Activated CD4-positive, alpha-beta T cell treated with anti-CD3 and anti-CD28 coated beads, Interleukin-2, Interleukin-6, amounts not matched to agents 100 ng/mL and 50 ng/mL, durations not matched to agents 16 hours and 8 hours (primary cell): ENCODE measurements at places on chromosomes 5 and 9.

GRCh38 chr5:87277279-87277835 lies 9.7 kb downstream of the RASA1 start:
- DNase-seq: no peak

DNA sequence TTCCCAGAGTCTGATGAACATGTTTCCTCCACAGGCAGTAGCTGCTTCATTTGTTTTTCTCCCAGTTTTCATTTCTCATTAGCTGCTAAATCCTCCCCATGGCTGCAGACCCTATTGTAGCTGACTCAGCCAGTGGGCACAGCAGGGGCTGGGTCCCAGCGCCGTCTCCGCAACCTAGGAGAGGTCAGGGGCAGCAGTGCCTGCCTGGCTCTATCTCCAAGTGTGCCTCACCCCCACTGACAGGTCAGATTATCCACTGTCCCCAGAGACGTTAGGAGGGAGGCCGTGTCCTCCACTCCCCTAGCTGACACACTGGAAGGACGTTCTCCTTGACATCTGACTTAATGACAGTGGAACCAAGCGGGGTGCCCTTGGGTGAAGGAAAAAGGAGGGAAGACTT lies 31.1 kb downstream of the KCNIP1 start:
- no peak for DNase-seq

DNA sequence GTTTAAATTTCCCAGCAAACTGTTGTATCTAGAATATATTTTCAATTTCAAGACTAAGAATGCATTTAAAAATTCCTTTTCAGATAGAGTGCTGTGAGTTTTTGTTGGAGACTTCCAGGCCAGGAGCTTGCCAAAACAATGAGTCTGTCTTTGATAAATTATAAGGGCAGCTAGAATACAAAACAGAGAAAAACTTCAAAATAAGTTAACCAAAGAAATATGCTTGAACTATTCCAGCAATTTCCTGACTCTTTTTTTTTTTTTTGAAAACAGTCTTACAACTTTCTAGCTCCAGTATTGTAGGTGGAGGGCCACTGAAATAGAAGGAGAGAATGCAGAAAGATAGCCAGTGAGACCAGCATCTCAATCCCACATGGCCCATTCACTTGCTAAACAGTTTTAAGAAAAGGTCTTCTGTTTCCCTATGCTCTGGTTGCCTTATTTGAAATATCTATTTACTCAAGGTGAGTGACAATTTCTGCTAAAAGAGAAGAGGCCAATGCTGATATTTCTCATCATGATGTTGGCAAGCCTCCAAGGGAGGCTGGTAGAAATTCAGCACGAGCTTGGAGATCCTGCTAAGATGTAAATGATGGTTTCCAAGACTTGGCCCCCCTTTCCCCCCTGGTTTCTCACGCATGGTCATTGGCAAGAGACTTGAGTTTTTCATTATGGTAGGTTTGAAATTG lies 103.2 kb downstream of the USP20 start:
- no peak for DNase-seq

GRCh38 chr9:114565204-114565603 lies 22.4 kb upstream of the ATP6V1G1 start:
- DNase-seq: no peak

DNA sequence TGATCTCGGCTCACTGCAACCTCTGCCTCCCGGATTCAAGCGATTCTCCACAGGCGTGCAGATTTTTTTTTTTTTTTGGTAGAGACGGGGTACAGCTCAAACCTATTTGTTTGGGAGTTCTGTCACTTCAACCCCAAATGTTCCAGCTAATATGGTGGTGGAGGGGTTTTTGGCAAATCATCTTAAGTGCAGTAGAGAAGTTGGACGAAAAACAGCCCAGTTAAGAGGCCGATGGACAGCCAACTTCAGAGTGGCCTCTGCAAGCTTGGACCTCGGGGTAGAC lies 756 bp upstream of the PRR7 start:
- no peak for DNase-seq

- no peak for DNase-seq
Measured at GRCh38 chr9:130017076-130017475, 25.9 kb downstream of the FNBP1 start.

DNA sequence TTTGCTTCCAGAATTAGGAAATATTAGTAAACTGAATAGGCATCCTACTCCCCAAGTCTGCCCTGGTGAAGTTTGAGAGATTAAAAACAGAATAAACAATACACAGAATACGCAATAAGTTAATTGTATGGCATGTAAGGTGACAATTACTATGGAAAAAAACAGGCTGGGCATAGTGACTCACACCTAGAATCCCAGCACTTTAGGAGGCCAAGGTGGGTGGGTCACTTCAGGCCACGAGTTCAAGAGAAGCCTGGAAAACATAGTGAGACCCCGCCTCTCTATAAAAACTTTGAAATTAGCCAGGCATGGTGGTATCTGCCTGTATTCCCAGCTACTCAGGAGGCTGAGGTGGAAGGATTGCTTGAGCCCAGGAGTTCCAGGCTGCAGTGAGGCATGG lies 64.2 kb upstream of the SUSD1 start:
- no peak for DNase-seq
